CD4-positive, alpha-beta T cell treated with Interleukin-21 for 1 hour (primary cell): ENCODE measurements at places on chromosomes 6 and 20.
A peak's percentile ranks its signal among the peaks of the same experiment; 100 is the strongest.

DNA sequence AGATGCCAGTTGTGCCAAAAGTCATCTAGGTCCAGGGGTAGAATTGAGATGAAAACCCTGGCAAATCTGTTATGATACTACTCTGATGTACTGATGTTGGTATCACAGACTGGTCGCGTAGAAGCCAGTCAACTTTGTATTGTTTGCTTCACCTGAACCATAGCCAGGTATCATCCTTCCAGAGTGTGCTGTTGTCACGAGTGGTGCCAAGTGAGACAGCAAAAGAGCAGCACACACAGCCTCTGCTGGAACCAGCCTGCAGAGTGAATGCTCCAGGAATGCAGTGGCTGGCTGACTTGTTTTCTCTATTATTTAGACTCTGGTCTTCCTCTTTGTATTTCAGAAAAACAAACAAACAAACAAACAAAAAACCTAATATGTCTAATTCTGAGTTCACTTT lies 209.5 kb upstream of the HEY2 start:
- DNase-seq: no peak

GRCh38 chr6:21856456-21856825 lies 262.9 kb downstream of the SOX4 start:
- no peak for DNase-seq

- DNase-seq: no peak
Observed at GRCh38 chr6:49001856-49002541, 461.1 kb downstream of the MMUT start.

GRCh38 chr6:89368107-89368506 lies 15.6 kb upstream of the UBE2J1 start:
- DNase-seq: peak; percentile 62

- DNase-seq: no peak
Observed at GRCh38 chr20:16271450-16271849, 301.8 kb downstream of the KIF16B start.
